Cortex of kidney (tissue), 1 donor: ENCODE measurements at places on chromosomes 16 and 17.

DNA sequence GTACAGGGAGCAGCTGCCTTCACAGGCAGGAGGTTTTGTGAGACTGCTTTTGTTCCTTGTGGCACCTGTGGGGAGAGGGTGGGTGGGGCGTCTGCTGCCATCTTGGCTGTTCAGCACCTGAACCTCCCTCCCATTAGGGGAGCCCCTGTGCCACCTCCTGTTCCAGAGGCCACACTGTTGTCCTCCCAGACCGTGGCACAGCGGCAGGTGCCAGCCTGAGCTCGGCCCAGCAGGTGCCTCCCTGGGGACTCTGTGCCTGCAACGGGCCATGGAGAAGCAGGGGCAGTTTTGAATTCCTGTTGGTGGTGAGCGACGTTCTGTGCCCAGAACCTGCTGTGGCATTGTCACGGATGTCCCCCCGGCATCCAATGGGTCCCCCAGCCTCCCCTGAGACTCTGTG, 9.9 kb downstream of the LGALS3BP start:
- no peak for DNase-seq

- DNase-seq = no peak
Measured at GRCh38 chr17:28485049-28485448, 11.6 kb downstream of the SLC13A2 start.

DNA sequence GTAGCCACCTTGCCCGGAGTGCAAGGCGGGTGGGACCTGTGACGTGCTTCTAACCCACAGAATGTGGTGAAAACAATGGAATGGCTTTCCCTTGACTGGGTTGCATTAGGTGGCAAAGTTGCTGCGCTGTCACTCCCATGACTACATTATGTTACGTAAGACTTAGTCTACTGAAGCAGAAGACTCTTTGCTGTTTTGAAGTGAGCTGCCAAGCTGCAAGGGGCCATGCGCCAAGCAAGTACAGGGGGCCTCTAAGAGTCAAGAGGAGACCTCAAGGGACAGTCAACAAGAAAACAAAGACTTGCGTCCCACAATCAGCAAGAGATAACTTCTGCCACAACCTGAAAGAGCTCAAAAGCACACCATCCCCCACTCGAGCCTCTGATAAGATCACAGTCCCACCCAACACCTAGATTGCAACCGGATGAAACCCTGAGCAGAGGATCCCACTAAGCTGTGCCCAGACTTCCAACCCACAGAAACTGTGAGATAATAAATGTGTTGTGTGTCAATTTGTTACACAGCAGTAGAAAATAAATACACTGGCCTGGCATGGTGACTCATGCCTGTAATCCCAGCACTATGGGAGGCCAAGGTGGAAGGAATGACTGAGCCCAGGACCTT, 16.5 kb downstream of the ANKRD11 start:
- no peak for DNase-seq

- no peak for DNase-seq
Measured at GRCh38 chr16:86165479-86165878, 266.5 kb downstream of the IRF8 start.

GRCh38 chr17:82863941-82864712, 24.3 kb upstream of the ZNF750 start:
- DNase-seq = no peak

- DNase-seq = no peak
Measured at GRCh38 chr17:17126131-17127110, 79.7 kb downstream of the PLD6 start.

DNA sequence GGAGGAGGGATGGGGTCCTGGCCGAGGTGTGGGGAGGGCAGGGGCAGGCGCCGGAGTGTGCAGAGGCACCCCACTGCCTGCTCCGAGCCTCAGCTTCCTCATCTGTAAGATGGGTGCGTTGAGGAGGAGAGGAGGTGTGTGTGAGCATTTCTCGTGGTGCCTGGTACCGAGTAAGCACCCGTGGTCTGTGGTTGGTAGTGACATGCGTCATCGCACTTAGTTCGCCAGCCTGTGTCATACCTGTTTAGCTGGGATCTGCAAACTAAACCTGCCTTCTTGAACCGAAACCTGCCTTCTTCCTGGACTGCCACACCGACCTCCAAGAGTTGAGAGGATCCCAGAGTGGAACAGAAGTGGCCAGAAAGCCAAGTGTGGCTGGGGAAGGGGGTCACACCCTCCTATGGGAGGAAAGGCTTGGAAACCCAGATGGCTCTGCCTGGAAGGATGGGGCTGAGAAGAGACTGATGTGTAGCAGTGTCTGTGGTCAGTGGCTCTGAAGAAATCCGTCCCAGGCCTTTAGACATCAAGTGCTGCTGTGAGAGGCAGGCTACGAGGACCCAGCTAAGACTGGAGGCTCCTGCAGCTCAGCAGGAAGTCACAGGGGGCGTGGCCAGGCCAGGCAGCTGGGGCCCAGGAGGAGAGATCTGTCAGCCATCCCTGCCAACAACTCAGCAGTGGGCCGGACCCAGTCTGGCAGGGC, 162.6 kb upstream of the PLCG2 start:
- DNase-seq = no peak

DNA sequence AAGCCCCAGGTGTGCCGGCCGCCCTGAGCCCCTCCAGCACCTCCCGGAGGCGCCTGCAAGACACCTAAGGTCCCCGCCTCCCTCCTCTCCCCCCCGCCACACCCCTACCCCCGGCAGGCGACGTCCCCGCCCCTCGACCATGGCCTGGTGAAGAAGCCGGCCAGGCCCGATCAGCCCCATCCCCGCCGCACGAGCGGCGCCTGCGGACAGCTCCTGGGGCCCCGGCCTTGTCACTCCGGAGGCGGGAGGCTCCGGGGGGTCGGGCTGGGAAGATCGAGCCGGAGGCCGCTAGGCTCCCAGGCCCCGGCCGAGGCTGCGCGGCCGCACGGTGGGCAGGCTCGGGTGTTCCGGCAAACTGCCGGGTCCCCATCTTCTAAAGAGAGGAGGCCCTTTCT, 405 bp upstream of the ACE start:
- no peak for DNase-seq

DNA sequence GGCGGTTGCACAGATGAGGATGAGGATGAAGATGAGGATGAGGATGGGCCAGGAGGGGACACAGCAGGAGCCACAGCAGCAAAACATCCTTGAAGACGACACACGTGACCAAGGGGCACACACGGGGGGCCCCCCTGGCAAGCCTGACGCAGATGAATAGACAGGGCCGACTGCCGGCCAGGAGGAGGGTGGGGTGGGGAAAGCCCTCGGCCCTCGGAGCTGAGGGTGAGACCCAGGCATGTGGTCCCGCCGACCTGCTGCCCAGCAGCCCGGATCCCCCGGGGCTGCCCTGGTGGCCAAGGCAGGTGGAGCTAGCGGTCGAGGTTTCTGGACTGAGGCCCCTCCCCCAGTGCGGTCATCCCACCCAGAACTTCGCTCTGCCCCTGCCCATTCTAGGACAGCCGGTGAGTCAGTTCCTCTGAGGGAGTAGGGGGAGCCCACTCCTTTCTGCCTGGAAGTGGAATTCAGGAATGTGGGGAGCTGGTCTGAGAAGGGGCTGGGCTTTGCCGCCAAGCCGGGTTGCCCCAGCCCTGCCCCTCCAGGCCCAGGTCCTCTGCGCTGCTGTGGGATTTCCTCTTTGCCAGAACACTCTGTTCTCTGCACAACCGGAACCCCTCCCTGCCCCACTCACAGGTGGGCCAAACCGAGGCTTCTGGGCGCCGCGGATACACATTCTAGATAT, 9.9 kb downstream of the CYGB start:
- DNase-seq = no peak

- DNase-seq = no peak
Measured at GRCh38 chr16:8541868-8542267, 48.4 kb downstream of the TMEM114 start.

- no peak for DNase-seq
Measured at GRCh38 chr17:39244016-39244599, 18.4 kb upstream of the STAC2 start.

DNA sequence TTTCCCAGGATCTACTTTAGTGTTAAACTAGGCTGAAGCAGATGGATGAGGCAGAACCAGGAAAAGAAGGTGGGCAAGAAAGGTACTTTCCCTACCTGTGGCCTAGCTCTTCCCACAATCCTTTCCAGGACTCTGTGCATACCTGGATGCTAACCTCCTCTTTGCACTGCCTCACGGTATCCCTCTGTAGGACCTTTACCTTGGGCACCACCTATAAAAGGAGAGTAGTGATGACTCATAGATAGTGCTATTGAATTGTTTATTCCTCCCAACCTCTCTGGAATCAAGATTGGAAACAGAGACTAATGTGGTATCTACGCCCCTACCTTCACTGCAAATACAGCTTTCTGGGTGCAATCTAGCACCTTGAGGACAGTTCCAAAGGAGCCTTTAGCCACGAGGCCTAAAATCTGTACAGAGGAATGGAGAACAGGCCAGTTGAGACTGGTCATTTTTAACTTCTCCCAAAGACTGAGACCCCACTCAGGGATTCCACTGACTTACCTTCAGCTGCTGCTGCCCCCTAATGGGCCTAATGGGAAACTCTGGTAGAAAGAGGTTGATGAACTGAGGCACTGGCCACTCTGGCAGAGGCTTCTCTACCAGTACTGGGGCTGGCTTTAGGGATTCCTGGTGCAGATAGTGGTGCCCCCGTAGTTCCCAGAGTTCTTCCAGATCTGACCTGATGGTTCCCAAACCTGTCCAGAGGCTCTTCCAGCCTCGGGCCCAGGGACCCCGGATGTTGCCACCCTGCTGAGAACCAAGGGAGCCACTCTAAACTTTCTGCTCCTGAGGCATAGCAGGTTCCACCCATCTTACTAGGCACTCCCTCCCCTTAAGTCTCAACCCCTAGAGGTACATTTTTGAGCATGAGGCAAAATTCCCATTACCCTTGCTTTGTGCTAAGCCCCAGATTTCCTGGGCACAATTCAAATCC, 781 bp downstream of the RSKR start:
- DNase-seq = no peak

DNA sequence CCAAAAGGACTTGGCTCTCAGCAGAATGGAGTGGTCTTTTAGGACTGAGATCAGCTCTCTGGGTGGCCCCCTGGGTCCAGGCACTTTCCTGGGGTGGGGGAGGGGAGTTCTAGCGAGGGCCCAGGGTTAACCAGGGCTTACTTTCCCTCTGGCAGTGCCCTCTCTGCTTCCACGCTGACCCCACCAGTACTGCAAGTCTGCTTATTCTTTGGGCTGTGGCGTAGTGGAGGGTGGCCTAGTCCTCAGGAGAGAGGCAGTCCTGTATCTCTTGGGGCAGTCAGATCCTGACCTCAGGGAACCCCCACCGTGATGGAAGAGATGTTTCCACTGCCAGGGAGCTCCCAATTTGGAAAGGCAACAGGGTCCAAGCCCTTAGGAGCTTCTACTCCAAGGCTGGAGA, 79.4 kb downstream of the CCDC182 start:
- DNase-seq = no peak

DNA sequence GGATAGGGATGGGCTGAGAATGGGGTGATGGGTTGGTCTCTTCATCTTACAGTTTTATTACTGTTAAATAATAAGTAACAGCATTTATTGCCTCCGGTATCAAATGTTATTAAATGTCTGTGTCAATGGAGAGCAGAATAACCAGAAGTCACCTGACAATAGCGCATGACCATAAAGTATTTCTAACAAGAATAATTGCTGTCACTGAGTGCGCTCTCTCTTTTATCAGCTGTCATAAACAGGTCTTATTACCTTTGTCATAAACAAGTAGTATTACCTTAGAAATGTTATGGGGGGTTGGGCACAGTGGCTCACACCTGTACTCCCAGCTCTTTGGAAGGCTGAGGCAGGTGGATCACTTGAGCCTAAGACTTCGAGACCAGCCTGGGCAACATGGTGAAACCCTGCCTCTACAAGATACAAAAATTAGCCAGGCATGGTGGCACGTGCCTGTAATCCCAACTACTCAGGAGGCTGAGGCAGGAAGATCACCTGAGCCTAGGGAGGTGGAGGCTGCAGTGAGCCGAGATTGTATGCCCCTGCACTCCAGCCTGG, 120.6 kb downstream of the MAP2K6 start:
- no peak for DNase-seq

GRCh38 chr16:66961065-66961744, at the start of gene CES3:
TSS of gene CES3 (plus strand) at chr16:66961266. CDS start at chr16:66961308, 42 bp downstream.
- no peak for DNase-seq

DNA sequence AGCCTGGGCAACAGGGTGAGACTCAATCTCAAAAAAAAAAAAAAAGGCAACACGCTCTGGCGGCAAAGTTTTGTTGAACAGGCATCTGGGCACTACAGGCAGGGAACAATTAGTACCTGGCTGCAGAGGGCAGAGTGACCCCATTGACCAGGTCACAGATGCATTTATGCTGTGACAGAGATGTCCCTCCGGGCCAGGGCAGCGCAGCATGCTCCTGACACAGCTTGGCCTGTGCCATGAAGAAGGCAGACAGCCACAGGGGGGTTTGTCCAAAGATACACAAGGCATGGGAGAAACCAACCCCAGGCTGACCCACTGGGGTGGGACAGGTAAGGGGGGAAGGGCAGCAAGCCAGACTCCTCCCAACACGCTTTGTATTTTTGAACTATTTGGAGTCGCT, 7.7 kb upstream of the SRRM2 start:
- no peak for DNase-seq

DNA sequence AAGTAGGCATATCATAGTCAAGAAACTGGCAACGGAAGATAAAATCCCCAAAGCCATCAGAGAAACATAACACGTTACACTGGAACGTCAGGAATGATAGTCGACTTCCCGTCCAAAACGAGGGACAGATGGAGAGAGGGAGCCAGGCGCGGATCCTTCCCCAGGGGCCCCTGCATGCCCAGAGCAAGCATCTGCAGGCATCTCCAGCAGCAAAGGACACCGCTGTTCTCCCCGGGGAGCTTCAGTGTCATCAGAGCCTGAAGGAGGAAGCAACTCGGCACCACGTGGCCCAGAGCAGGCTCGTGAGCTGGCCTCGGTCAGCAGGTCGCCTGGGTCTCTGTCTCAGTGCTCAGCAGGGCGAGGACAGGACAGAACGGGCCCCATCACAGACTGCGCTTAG, 50.1 kb downstream of the LMF1 start:
- no peak for DNase-seq

- DNase-seq = no peak
Measured at GRCh38 chr17:4305224-4305623, 41.4 kb upstream of the ANKFY1 start.

DNA sequence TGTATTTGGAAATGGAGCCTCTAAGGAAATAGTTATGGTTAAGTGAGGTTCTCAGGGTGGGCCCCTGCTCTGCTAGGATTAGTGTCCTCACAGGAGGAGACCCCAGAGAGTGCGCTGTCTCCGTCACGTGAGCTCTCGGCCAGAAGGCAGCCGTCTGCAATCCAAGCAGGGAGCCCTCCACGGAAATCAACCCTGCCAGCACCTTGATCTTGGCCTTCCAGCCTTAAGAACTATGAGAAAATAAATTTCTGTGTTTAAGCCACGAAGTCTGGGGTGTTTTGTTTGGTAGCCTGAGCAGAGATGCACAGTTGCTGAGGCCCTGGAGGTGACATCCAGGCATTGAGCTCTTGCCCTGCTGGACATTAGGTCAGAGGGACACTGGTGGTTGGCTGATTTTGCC, 32.4 kb upstream of the GSE1 start:
- no peak for DNase-seq

- DNase-seq = no peak
Measured at GRCh38 chr17:72033334-72033733, 87.5 kb upstream of the SOX9 start.
